Naive thymus-derived CD8-positive, alpha-beta T cell (primary cell): ENCODE measurements at places on chromosomes 13 and 19. TPM values are rescaled to one million over a fixed set of nuclear protein-coding genes. Genes with fewer than 3 reads are reported as not detected.

The ZBTB45 gene
- 5.3 TPM for polyA plus RNA-seq

- DNase-seq, result no peak
These were observed 123.0 kb downstream of the DNAJC15 start for GRCh38 chr13:43146400-43146799.

DNA sequence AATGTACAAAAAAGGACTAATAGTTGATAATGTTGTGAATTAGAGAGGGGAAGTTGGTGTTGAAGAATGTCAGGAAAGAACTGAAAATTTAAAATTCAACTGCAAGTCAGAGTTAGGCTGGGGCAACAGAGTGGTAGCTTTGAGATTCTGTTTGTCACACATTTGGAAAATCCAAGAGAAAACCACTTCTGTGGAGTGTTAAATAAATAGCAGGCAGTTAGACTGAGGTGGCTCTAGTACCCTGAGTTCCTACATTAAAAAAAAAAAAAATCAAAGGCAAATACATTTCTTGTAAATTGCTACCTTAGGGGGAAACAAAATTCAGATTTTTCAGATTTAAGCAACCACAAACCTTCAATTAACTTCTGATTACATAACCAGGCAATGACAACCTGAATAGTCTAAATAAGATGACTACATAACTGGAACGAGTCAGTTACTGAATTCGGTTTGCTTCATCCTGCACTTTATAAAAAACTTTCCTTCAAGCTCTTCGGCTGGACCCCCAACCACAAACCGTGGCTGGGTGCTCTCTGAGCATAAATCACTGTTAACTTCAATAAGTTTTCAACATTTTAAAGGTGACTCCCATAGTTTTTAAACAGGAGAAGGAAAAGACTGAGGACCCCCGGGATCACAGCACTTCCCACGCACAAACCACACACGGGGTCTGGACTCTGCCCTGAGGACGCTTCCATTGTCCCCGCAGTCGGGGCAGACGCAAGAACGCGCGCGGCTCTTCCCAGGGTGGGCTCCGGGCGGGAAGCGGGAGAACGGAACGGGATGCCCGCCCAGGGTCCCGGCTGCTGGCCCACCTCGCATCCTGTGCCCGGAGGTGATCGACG lies 725 bp downstream of the ZNF682 start:
- no peak for DNase-seq

The PRRG2 gene
- polyA plus RNA-seq, result 0.32 TPM

DNA sequence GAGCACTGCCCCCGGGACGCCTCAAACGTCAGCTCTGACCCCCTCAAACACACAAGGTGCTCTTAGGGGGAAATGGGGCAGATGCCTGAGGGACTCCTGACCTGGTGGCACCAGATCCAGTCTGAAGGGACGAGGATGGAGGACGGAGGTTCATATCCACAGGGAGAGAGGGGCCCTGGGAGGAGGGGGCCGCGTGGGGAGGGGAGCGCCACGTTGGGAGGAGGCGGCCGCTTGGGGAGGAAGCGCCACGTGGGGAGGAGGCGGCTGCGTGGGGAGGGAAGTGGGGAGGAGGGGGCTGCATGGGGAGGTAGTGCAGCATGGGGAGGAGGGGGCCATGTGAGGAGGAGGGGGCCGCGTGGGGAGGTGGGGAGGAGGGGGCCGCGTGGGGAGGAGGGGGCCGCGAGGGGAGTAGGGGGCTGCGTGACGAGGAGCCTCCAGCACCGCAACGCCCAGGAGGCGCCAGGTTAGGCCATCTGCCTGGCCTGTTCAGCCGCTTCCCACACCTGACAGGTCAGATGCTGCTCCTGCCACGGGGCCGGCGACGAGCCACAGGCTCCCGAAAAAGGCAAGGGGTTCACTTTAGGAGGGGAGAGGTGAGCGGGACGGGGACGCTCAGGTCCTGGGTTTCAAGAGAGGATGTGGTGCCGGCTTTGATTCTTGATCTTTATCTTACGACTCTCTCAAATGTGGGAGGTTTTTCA lies 36.7 kb upstream of the C13orf46 start:
- DNase-seq, result peak; percentile 14

GRCh38 chr19:54373781-54374631 lies 9.3 kb upstream of the LAIR1 start:
- no peak for DNase-seq

DNA sequence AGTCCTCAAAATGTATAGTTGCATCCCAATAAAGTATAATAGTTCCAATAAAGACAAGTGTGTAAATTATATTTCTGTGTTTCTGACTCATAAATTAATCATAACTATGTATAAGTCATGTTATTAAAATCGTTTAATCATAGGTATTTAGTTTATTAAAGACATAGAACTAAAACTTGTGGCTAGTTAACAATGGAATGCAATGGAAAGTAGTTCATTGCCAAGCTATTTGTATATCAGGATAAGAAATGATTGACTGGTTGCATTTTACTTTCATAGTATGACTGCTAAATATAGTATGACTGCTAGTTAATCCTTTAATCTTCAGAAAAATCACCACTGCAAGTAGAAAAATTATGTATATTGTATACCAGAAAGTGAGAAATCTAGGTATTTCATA lies 16.9 kb downstream of the COG3 start:
- DNase-seq, result no peak

GRCh38 chr19:7744871-7745650 lies 2.3 kb downstream of the CD209 start:
- DNase-seq, result no peak

- no peak for DNase-seq
These were observed 6.7 kb upstream of the MYCBP2 start for GRCh38 chr13:77333594-77333993.

- DNase-seq, result no peak
These were observed 53.0 kb downstream of the DPY19L3 start for GRCh38 chr19:32458500-32459123.

The KLF5 gene
- polyA plus RNA-seq, result 1.1 TPM

The TPP2 gene
- 52.3 TPM for polyA plus RNA-seq

The KPTN gene
- 5.8 TPM for polyA plus RNA-seq

GRCh38 chr13:30323524-30323923 lies 16.2 kb upstream of the KATNAL1 start:
- DNase-seq, result no peak

- no peak for DNase-seq
These were observed 4.3 kb downstream of the NACC1 start for GRCh38 chr19:13122275-13122878.

- no peak for DNase-seq
These were observed 808.0 kb upstream of the PRR20A start for GRCh38 chr13:56332671-56333070.

DNA sequence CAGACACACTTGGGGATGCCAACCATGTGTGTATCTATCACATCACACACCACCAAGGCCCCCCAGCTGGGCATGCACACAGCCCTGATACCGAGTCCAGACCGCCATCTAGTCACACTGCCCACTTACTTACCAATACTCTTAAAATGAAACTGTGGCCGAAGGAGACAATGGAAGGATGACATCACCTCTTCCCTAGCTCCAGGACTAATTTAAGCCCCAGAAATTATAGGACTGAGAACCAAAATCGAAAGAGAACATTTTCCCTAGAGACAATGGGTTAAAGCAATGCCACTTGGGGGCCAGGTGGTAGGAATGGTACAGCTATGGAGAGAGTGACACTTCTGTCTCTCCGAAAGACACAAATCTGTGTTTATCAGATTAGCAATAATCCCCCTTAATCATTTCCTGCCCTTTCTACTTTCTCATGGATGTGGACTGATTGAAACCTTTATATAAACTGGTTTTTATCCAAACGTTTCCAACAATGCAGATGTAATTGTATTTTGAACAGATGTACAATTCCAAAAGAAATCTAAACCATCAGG lies 663 bp upstream of the GGACT start:
- DNase-seq, result no peak

- no peak for DNase-seq
These were observed 105.0 kb downstream of the IER2 start for GRCh38 chr19:13255041-13255718.

- DNase-seq, result no peak
These were observed 23.7 kb downstream of the CLEC17A start for GRCh38 chr19:14606627-14607026.

GRCh38 chr19:46023311-46023779 lies 492 bp upstream of the PGLYRP1 start:
- DNase-seq, result no peak

DNA sequence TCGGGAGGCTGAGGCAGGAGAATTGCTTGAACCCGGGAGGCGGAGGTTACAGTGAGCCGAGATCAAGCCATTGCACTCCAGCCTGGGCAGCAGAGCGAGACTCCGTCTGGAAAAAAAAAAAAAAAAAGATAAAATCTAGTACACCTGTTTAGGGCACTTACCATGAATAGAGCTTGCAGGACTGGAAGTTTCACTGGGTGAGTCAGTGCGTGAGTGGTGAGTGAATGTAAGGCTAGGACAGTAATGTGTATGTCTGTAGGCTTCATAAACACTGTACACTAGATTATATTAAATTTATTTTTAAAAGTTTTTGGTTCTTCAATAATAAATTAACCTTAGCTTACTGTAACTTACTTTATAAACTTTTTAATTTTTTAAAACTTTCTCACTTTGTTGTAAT lies 22.9 kb downstream of the PPP5C start:
- no peak for DNase-seq

GRCh38 chr19:18119717-18120105 lies 22.1 kb downstream of the MAST3 start:
- peak; percentile 63 for DNase-seq

DNA sequence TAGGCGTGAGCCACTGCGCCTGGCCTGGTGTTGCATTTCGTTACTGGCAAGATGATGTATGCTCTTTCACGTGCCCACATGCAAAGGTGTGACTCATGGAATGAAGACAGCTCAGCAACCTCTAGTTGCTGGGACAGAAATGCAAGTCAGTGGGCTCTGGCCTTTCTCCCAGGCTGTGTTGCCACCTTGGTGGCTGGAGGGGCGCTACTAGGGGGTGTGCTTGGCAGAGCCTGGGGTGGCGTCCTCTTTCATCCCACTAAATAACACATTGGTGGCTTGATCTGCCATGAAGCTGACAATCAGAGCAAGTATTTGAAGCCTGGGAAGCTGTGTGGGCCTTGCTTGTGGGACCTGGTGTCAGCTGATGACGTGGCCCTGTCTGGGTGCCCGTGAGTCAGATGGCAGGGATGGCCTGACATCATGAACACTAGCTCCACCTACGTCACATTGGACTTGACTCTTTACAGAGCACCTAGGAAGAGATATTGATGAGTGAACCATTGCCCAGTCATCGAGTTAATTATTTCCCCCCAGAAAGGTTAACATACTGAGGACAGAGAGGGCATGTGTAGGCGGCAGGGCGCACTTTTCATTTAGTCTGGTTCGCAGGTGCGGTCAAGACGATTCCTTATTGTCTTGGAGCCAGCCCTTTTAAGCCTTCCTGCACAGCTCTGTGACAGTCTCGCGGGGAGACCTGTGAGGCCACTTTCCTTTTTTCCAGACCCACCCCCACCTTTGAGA lies 154.2 kb downstream of the TM9SF2 start:
- DNase-seq, result no peak

GRCh38 chr13:20168396-20168795 lies 7.5 kb upstream of the GJA3 start:
- no peak for DNase-seq
